T-helper 22 cell (primary cell): ENCODE measurements at places on chromosomes 16 and 17.

DNA sequence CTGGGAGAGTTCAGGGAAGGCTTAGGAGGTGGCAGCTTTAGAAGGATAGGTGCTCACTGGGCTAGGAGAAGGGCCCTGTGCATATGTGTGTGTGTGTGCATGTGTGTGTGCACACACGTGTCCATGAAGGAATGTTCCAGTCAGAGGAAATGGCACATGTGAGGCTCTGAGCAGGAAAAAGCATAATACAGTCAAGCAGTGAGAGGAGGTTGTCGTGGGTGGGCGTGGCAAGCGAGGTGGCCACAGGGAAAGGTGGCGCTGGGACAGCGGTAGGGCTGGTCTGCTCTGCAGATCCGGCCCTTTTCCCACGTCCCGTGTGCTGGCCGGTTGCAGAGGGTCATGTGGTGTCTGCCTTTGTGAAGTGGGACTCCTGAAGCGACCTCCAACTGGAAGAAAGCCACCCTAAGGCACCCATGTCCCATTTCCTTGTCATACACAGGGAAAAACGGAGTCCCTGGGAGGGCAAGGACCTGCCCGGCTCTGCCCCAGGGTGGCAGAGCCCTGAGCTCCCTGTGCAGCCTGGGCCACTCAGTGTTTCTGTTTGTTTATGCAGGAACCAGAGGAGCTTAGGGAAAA, 40.1 kb downstream of the NT5M start:
- DNase-seq, result no peak

GRCh38 chr17:76238847-76239537, 1.3 kb downstream of the RNF157 start:
- DNase-seq, result no peak

DNA sequence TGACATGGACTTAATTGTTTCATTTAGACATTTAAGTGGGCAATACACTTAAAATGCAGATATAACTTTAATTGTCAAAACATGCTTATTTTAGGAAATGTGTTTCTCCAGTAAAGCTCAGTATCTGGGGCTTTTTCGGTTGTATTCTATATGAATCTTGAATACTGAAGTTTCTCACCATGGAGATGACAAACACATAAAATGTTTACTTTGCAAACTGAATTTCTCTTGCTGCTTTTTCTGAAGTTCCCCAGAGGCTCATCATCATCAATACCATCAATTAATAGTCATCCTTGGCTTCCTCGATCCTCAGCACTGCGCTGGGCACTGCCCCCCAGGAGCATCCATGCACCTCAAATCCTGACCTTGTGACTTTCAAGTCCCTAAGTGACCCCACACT, 227.3 kb downstream of the WWOX start:
- no peak for DNase-seq

DNA sequence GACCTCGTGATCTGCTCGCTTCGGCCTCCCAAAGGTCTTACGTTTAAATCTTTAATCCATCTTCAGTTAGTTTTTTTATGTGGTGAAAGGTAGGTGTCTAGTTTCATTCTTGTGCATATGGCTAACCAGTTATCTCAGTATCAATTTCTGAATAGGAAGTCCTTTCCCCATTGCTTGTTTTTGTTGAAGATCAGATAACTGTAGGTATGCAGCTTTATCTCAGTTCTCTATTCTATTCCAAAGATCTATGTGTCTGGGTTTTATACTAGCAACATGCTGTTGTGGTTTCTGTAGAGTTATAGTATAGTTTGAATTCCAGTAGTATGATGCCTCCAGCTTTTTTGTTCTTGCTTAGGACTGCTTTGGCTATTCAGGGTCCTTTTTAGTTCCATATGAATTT, 65.2 kb downstream of the TNFRSF13B start:
- no peak for DNase-seq

DNA sequence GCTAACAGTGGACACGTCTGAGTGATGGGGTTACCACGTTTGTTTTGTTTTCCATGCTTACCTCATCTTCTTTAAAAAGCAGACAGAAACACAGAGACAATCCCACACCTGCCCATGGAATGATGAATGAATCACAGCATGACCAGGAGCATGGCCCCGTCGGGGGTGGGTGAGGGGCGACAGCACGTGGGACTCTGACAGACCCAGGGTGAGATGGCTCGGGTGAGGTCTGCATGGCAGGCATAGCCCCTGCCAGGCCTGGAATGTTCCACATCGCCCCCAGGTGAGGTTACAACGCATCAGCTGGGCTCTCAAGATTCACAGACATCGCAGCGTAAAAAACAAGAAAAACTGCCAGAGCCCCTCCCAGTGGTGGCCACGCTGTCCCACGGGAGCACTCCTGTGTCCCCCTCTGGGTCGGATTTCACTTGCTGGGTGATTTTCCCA, 18.1 kb downstream of the SLC7A5 start:
- no peak for DNase-seq

GRCh38 chr17:27816946-27817345, 16.6 kb upstream of the NOS2 start:
- DNase-seq, result no peak

DNA sequence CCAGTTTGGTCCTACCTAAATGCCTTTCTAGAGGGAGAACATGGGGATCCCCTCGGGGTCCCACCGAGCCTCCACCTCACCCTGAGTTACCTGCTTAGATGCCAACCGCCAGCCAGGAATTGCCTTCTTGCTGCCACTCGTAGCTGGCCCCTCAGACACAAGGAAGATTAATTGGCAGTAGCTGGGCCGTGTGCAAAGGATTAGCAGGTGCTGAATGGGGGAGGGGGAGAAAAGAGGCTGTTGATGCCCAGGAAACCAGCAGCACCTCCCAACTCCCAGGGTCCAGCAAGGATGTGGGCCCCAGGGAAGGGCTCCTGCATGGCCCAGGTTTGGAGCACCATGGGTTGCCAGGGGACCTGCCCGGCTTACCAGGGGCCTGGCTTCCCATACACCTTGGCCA, at the start of gene CNGB1:
Gene CNGB1, minus strand, starts transcription at position 159 of the 400 bp plus-strand sequence. CDS start 3,842 bp downstream, outside the sequence.
- no peak for DNase-seq

- no peak for DNase-seq
Observed at GRCh38 chr17:37813751-37814150, 68.9 kb upstream of the HNF1B start.

GRCh38 chr16:51565184-51565583, 414.1 kb upstream of the SALL1 start:
- no peak for DNase-seq
